NCI-H2081 treated with DMSO at 0.1 percent for 48 hours (cell line): ENCODE measurements at places on chromosomes 2 and 18.

DNA sequence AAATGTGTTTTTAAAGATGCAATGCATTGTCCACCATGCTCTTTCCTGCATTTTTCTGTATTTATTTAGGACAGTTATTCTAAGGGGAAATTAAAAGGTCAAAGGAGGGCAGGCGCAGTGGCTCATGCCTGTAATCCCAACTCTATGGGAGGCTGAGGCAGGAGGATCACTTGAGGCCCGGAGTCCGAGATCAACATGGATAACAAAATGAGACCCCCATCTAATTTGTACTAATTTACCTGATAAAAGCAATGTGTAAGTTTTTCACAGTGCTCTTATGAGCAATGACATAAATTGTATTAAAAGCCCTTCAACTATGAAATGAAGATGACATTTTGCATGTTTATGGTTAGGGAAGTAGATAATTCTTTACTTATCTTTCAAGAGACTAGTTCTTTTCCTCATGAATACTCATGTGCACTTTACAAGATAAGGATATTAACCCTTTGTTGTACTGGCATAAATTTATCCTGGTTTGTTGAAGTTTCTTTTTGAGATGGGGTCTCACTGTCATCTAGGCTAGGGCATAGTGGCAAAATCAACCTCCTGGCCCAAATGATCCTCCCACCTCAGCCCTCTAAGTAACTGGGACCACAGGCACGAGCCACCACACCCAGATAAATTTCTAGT lies 9.7 kb downstream of the HSBP1L1 start:
- no peak for DNase-seq

- no peak for DNase-seq
Measured at GRCh38 chr2:26351375-26352090, 4.9 kb upstream of the ADGRF3 start.

- no peak for DNase-seq
Measured at GRCh38 chr2:221530653-221531037, 41.5 kb downstream of the EPHA4 start.

DNA sequence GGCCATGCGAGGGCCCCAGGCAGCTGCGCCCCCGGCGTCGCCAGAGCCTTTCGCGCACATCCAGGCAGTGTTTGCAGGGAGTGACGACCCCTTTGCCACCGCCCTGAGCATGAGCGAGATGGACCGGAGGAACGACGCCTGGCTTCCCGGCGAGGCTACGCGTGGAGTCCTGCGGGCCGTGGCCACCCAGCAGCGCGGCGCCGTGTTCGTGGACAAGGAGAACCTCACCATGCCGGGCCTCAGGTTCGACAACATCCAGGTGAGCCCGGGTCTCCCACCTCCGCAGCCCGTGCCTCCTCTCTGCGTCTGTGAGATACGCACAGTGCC lies 8.9 kb downstream of the TRAPPC12 start:
- no peak for DNase-seq

DNA sequence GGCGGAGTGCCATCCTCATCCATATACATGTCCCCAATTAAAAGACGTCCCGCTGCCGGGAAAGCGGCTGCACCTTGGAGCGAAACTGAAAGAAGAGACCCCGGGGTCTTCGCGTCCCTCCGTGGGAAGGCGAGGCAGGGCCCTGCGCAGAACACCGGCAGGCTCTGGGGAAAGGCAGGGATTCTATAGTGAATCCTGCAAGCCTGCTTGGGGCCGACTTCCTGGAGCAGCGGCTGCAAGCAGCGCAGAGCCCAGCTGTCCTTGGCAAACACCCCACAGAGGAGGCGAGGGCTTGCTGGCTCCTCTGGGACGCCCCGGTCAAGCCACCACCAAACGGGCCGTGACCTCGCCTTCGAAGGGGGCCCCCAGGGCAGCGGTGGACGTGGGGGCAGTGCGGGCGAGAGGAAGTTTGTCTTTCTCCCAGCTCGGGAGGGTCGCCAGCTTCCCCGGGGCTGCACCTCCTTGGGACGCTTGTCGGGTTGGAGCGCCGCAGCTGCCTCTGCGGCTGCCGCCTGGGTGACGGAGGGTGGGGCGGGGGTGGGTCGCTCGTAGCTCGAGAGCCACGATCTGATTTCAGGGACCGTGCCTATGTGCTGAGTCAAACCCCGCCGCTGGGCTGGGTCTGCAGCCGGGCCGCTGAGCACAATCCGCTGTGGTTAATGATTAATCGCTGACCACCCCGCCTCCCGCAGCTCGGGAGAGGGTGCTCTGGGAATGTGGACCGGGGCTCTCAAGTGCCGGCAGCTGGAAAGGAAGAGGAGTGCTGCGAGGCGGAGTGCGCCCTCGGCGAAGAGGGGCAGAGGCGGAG lies 486 bp upstream of the GPR39 start:
- no peak for DNase-seq
